ENCODE measurements at places on chromosomes 4 and X.
A peak's percentile ranks its signal among the peaks of the same experiment; 100 is the strongest.

DNA sequence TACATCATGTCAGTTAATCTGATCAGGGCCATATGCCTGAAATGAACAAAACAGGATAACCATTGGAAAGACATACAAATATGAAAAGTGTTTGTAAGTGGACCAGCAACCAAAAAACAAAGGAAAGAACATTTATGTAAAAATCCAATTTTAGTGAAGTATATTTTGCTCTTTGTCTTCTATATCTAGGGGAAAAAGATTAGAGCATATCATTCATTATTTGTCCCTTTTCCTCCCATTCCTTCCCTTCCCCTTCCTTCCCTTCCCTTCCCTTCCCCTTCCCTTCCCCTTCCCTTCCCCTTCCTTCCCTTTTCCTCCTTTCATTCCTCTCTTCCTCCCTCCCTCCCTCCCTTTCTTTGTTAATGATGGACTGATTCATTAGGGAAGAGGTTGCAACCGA, 1.8 kb upstream of the GNRHR start:
- no peak for DNase-seq

DNA sequence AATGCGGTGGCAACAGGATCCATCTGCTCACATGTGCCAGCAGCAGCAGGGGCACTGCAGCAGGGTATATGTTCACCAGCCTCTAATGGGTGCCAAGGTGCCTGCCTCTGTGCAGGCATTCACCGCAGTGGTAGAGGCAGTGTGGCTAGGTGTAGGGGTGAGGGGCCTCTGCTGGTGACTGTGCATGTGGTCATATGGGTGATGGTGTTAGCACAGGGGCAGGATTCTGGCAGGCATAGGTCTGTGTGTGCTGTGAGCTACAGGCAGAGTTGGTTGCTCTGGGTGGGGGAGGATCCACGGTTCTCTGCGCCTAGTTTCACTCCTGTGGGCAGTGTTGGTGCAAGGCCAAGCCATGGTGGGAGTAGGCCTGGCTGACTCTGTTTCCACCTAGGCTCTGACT, 566.5 kb upstream of the GNPDA2 start:
- DNase-seq, result no peak

DNA sequence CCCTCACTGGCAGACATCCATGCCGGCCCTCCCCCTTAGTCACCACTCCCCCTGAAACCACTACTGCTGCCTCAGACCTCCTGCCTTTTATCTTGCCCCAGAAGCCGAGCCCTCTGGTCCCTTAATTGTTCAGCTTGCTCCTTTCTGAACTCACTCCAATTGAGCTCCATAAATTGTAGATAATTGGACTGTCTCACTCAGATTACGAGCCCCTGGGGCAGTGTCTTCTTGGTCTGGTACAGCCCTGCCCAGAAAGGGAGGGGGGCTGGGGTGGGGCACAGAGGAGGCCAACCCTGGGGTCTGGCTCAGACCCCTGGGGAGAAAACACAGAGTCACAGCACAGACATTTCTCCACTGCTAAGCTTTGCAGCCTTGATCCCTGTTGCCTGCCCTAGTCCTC, 39.4 kb downstream of the NALF2 start:
- peak; percentile 67 for DNase-seq

DNA sequence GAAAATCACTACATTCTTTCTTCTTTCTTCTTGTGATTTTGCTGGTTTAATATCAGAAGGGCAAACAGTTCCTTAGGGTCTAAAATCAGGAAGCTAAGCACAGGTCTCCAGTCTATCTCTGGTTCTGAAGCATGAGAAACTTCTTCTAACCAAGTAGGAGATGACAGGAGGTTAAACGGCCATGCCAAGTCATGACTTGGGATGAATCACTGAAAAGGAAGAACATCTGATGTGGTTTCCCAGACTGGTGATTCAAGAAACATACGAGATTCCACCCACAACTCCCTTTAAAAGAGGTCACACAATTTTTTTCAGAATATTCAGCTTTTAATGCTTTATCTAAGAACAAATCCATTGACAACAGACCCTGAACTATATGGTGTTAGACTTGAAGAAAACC, 684.0 kb upstream of the PRKX start:
- no peak for DNase-seq

DNA sequence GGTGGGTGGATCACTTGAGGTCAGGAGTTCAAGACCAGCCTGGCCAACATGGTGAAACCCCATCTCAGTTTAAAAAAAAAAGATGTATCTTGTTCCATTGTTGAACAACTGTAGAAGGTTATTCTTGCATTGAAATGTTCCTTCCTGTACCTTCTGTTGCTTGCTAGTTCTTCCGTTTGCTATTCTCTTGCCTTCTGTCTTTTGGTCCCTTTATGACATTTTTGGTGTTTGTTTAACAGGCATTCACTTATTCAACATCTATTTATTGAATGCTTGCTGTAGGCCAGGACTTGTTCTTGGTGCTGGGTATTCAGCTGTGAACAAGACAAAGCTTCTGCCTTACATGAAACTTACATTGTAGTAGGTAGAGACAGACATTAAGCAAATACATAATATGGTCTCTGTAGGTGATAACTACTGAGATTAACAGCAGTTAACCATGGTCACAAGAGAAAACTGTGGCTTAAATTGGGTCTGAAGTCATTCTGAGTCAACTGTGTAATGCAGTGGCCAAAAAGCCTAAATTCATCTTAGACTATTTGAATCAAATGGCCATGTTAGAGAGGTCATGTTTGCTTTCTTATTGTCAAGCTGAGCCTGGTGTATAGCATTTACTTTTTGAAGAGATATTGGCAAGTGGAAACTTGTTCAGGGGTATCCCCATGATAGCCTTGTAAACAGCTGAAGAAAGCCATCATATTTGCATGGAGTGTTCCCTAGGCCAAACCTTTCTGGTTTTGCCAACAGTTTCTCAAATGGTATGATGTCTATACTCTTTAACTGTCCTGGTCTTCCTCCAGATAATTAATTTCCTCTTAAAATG, 35.6 kb downstream of the GAB1 start:
- no peak for DNase-seq

DNA sequence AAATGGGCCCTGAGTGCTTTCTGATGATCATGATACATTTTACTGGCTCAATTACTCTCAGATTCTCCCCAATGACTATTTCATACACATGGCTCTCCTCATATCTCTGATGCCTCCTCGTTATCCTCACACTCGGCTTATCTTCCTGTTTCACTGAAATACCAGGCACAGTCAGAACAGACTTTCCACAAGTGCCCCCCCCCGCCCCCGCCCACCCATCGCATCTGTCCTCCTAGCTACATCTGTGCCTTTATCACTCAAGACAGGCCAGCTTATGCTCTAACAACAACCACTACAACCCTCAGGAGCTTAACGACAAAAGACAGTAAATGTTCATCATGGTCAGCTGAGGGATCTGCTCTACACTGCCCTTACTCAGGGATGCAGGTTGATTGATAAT, 610.6 kb upstream of the DIPK2B start:
- no peak for DNase-seq

GRCh38 chr4:152100379-152101201, 339.8 kb upstream of the GATB start:
- DNase-seq, result no peak

- no peak for DNase-seq
These were observed 4.6 kb downstream of the FAT4 start for GRCh38 chr4:125319311-125319710.
